ENCODE measurements at places on chromosomes 2 and 18.

DNA sequence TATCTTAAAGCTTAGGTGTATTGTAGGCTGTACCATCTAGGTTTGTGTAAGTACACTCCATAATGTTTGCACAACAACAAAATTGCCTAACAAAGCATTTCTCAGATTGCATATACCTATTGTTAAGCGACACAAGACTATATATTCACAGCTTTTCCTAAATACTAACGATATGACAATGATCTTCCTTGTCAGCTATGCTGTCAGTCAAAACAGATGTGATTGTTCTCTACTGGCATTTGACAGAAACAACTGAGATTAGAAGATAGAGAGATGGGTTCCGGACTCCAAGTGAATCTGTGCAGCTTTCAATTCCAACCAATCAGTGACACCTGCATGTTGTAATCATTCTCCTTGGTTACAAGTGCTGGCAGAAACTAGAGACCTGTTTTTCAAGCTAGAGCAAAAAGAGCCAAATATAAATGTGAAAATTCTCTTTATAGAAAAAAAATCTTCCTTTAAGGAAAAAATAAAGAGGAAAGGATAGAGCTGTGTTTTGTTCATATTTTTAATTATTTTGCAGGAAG, 1232.3 kb upstream of the SLC39A10 start:
- no peak for DNase-seq

DNA sequence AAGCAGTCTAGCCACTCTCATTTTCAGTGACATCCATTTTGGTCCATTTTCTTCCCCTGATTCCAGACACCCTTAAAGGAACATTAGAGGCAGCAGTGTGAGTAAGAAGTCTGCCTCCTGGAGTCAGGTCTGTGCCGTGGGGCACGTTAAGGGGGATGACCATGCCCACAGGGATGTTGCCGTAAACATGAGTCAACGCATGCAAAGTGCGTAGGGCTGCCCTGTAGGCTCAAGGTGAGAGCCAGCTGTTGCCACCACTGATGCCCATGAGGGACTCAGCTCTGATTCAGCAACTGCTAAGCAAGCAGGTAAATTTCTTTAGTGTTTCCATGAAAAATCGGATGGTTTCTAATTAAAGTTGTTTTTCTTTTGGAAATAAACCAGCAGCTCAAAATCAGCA, 61.4 kb upstream of the TFCP2L1 start:
- DNase-seq = no peak

DNA sequence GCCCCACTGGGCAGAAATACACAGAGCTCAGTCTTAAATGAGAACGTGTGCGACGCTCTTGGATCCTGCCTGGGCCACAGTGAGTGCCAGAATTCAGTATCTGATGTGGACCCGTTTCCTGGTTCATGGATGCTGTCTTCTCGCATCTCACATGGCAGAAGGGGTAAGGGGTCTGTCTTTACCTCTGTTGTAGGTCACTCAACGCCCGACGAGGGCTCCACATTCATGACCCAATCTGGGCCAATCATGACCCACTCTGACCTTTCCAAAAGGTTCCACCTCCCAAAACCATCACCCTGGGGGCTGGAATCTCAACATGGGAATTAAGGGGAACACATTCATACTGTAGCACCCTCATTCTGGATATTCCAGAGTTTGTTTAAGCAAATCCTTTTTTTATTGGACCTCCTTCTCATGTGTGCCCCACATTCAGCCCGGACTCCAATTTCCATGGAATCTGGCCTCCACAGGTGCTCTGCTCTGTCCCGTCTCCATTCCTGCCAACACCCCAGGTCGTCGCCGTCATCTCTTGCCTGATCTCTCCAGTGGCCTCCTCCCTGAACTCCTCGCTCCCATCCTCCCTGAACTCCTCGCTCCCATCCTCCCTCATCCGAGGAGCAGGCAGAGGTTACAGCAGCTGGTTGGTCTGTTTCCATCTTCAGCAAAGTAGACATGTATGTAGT, 78.9 kb upstream of the OTOS start:
- no peak for DNase-seq

GRCh38 chr18:31500051-31500688, 2.2 kb downstream of the DSG2 start:
- no peak for DNase-seq

DNA sequence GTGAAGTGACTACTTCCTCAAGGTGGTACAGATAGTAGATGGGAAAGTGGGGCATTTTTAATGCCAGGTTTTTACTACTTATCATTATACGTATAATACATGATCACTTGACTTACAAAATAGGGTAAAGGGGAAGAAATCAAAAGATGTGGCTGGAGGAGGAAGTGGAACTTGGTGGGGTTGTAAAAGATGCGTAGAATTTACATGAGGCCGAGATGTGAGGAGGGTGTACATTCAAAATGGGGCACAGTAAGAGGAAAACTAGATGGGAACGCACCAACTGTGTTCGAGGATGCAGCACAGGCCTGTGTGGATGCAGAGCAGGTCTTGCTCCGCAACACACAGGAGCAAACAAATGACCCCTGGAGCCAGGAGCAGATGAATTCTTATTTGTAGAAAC, 403.3 kb downstream of the TXNL1 start:
- DNase-seq = no peak

DNA sequence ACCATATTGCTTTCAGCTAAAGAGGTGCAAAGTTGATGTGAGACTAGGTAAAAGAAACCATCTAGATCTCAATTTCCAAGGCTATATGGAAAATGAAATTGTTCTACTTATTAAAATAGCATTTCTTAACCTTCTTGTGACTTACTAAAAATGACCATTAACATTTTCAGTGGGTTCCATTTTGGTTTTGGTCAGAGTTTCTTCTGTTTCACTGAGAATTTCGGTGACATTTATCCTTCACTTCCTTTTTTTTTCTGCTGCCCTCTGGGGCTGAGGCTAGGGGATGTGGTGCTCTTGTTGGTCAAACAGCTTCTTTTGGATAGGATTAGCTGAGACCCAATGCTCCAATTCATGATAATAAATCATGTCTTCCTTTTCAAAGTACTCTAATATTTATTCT, 44.3 kb upstream of the REL start:
- no peak for DNase-seq

DNA sequence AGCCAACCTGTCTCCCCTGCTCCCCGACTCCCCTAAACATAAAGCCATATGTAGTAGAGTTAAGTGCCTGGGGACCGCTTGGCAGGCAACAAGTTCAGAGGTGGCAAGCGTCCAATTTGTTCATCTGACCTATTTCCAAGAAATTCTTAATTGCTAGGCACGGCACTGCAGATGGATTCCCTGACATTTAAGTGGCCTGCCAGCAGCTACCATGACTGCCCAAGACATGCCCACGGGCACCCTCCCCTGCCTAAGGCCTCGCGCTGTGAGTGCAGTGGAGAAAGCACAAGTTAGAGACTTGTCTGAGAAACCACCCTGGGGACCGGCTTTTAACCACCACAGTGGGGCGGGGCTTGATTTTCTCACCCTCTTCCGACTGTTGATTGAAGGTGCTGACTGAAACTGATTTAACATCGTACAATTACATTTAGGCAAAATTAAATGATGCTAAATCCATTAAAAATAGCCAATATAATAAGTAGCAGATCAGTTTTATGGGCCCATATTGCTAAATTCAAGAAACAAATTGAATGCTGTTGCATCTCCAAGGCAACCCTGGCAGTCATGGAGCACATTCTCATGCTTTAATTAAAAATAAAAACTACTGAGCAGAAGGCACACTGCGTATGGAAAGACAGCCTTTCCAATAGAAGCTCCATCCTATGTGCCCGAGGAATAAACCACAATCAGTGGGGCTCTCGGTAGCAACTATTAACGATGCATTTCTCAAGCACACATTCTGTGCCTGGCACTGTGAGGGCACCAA, 163.6 kb upstream of the ACAA2 start:
- DNase-seq = no peak

DNA sequence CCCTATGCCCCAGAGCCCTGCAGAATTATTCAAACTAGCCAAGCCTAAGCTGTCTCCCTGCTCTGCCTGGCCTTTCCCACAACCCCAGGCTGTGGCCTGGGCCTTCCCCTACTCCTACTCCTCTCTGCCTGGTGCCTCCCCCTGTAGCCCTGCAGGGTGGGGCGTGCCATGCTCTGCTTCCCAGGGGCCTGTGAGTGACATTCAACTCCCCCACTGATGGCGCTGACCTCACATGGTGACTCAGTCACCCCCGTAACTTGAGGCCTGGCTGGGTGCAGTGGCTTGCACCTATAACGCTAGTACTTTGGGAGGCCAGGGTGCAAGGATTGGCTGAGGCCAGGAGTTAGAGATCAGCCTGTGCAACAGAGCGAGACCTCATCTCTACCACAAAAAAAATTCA, 60.6 kb downstream of the KIF1A start:
- DNase-seq = no peak

GRCh38 chr18:49697757-49698524, 115.4 kb downstream of the ACAA2 start:
- no peak for DNase-seq

GRCh38 chr2:128638341-128639119, 319.9 kb upstream of the HS6ST1 start:
- DNase-seq = no peak

GRCh38 chr2:25324905-25325592, 16.7 kb downstream of the DNMT3A start:
- DNase-seq = no peak

GRCh38 chr2:188459061-188459460, 167.4 kb downstream of the GULP1 start:
- DNase-seq = no peak

DNA sequence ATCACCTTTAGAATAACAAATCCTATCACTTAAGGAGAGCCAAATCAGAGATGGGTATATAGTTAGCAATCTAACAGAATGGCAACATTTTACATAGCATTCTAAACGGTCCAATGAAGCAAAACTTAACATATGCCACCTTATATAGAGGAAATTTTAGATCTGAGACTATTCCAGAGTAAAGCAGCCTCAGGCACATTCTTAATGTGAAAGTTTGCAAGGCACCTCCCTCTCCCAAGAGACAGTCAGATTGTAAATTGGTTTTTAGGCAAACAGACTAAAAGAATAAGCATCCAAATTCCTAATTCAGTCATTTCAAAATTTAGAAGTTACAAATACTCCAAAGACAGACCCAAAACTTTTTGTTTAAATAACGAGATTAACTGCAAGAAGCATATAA, 292.9 kb downstream of the STK39 start:
- DNase-seq = no peak

- no peak for DNase-seq
These were observed 46.9 kb downstream of the NGEF start for GRCh38 chr2:232966122-232966521.

DNA sequence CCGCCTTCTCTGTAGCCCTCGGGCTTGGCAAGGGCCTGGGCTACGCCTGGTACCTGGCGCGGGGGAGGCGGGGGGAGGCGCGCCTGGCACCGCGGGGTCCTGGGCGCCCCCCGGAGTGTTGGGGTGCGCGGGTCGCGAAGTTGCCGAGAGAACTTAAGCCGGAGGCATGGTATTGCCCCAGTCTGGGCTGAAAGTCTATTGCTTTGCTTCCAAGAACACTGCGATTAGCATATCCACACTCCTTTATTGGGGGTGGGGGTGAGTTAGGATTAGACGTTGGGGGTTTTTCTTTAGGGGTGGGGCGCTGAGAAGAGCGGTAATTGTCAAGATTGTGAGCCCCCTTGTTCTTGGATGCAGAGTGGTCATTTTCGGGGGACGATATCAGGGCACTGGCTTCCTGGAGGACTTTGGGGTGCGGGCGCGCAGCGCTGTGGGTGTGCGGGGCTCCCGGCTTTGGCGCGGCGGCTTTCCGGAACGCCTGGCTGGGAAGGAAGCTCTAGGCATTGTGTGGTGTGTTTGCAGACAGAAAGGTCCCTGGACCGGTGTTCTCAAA, 798 bp downstream of the TANC1 start:
- no peak for DNase-seq

GRCh38 chr2:10985260-10985659, 73.5 kb downstream of the KCNF1 start:
- DNase-seq = no peak

DNA sequence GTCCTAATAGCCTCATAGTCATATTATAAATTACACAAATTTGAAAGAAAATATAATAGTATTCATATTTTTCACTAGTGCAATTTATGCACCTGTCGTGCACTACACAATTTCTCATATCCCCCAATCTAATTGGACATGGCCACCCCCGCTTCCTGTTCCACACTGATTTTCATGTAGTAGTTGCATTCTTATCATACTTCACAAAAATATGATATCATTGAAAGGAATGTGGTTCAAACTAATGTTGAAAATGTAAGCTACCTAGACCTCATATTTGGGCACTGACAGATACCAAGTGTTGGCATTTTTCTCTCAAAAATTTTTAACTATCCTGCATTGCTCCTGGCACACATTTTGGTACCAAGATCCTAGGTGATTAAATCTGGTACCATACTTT, 985.5 kb upstream of the POU3F3 start:
- no peak for DNase-seq

GRCh38 chr2:37549598-37549997, 121.8 kb downstream of the CDC42EP3 start:
- no peak for DNase-seq

DNA sequence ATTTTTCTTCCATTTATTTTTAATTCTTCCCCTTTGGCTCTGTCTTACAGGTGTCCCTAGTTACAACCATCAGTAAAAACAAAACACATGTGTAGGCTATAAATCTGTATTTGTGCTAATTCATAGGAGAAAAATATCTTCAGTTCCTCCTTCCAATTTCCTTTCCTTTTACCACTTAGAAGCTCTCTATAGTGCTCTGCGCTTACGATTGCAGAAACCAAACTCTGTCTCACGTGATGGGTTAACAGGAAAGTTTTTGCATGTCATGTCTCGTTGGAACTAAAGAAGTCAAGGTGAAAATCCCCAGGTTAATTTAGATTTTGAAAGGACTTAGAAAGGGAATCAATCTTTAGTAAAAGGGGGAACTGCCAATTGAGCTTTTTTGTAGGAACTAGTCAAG, 1390.5 kb upstream of the ZEB2 start:
- DNase-seq = no peak

GRCh38 chr2:162115076-162115475, 37.0 kb downstream of the GCG start:
- no peak for DNase-seq

DNA sequence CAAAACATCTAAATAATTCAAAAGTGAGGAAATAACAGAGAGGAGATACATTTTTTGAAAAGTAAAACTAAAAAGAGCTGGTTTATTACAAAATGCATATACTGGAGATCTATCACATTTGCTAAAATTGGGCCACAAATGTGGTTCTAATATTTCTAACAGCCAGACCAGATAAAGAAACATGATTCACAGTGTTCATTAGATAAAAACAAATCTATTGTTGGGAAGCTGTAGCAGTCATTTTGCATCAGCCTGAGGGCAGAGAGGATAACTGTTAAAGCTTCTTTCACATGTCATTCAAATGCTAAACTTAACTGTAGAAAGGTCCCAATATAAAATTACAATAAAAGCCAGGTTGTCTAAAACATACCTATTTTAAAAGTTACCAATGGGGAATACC, 148.3 kb downstream of the GULP1 start:
- no peak for DNase-seq

DNA sequence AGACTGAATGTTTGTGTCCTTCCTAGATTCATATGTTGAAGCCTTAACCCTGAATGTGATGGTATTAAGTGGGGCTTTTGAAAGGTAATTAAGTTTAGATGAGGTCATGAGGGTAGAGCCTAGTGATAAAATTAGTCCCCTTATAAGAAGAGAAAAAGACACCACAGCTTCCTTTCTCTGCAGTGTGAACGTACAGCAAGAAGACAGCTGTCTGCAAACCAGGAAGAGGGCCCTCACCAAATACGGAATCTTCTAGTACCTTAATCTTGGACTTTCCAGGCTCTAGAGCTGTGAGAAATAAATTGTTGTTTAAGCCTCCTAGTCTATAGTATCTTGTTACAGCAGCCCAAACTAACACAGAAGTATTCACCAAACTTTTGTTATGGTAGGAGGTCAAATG, 57.1 kb upstream of the CYTIP start:
- no peak for DNase-seq

GRCh38 chr2:80530442-80531064, 226.0 kb upstream of the LRRTM1 start:
- no peak for DNase-seq
